ENCODE measurements at places on chromosomes 1 and 21. TPM values are rescaled to one million over a fixed set of nuclear protein-coding genes. Genes with fewer than 3 reads are reported as not detected.

Gene SLC30A1
- total RNA-seq: 17.7 TPM

Gene SAMSN1
- not detected for total RNA-seq

Gene LENEP
- not detected for total RNA-seq

Gene KRTAP10-1
- total RNA-seq: not detected

Data from smooth muscle cell of the coronary artery (primary cell).